Activated T-helper 2 cell treated with anti-CD3 and anti-CD28 coated beads, Interferon-gamma antibody, Interleukin-2, Interleukin-4, amounts not matched to agents 10 μg/mL and 5 μg/mL and 100 μg/mL, durations not matched to agents 14 hours and 24 hours and 36 hours (primary cell): ENCODE measurements at places on chromosomes 1 and 21.

DNA sequence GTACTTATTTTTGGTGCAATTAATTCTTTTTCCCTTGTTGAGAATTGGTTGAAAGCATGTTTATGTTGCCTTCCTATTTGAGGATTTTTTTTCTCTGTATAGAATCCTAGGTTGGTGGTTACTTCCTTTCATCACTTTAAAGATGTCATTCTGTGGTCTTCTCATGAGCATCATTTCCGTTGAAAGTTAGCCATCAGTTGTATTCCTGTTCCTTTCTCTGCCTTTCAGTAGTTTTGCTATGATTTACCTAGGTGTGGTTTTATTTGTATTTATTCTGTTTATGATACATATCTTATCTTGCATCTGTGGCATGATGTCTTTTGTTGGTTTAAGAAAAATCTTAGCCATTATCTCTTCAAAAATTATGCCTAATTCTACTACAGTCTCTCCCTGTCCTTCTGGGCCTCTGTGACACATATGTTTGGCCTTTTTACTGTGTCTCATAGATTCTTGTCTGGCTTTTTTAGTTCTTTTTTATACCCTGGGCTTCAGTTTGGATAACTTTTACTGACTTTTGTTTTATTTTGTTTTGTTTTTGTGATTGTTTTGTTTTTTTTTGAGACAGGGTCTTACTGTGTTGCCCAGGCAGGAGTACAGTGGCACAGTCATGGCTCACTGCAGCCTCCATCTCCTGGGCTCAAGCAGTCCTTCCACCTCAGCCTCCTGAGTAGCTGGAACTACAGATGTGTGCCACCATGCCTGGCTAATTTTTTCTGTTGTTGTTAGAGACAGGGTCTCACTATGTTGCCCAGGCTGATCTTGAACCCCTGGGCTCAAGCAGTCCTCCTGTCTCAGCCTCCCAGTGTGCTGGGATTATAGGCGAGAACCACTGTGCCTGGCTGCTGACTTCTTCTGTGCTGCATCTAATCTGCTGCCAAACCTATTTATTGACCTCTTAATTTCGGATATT lies 24.1 kb downstream of the PTGFRN start:
- no peak for DNase-seq

DNA sequence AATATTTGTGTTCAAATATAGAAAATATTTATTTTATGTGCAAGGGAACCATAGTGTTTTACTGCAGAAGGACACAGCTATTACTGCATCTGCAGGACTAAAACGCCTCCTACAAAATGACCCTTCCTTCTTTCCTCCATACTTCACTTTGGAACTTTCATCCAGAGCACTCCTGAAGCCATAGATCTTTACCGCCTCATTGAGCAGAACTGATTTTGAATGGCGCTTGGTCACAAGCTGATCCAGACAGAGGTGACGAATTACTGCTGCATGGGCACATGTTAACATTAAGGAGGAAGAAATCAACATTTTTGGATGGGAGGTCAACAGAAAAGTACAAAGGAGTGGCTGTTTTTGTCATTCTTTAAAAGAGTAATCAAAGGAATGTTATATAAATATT lies 931.6 kb downstream of the NCAM2 start:
- no peak for DNase-seq

GRCh38 chr1:100578201-100578600 lies 40.3 kb downstream of the GPR88 start:
- DNase-seq: no peak

DNA sequence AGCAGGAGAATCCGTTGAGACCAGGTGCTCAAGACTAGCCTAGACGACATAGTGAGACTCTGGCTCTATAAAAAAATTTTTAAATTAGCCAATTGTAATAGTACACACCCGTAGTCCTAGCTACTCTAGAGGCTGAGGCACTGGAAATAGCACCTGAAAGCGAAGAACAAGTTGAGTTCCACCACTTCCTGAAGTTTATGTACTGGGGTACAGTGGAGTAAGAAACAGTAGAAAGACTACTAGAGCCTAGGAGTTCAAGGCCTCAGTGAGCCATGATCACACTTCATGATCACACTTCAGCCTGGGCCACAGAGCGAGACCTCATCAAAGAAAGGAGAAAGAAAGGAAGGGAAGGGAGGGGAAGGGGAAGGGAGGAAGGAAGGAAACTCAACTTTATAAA lies 19.8 kb downstream of the RSBN1 start:
- DNase-seq: no peak

DNA sequence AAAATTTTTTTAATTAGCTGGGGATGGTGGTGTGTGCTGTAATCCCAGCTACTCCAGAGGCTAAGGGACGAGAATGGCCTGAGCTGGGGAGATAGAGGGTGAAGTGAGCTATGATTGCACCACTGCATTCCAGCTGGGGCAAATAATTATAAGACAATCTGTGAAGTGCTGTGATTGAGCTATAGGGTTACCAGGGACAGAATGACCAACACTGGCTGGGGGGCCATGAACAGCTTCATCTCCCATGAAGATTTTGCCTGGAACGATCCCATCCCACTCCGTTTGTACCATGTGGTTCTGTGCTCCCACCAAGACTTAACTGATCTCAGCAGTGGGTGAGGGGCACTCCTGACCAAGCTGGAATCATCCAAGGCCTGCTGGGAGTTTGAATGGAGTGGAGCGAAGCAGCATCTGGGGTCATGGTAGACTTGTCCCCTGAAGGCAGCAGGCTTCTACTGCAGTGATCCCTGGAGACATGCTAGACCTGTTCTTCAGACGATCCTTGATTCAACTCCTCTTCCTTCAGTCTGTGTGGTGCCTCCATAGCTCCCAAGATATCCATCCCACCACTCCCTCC lies 53.6 kb upstream of the CTPS1 start:
- no peak for DNase-seq

GRCh38 chr1:187009320-187009719 lies 180.6 kb downstream of the PLA2G4A start:
- no peak for DNase-seq

- no peak for DNase-seq
Measured at GRCh38 chr1:59506952-59507351, 210.1 kb downstream of the FGGY start.

DNA sequence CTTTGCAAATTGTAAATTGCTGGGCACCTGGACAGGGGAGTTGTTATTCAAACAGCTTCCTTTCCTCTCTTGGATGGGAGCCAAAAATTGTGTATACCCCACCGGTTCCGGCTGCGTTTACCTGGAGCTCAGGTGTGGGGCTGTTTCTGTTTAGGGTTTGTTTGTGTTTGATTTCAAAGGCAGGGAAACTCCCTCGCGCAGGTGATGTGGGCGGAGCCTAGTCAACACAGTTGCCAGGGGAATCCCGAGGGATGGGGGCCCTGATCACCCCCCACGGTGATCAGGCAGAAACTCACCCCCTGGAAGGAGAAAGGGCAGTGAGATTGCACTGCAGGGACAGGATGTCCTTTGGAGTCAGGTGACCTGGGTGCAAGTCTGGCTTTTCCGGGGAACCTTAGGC lies 28.3 kb downstream of the CDCP2 start:
- DNase-seq: no peak

DNA sequence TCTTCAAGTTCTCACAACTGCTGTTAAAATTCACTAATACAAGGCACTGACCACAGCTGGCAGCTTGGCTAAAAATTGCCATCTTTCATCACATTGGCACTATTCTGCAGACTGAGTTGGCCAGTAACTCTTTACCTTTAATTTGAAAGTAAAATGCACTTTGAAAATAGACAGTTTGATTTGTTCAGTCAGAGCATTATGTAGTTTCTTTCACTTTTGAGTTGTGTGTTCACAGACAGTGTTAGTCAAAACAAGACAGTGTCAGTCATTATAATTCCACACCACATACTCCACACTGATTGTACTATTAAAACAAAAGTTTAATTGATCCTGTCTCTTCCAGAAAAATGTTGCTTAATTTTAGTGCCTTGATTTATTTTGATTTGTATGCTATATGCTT lies 160.7 kb downstream of the SDCCAG8 start:
- DNase-seq: no peak

GRCh38 chr1:245019910-245020486 lies 134.8 kb upstream of the KIF26B start:
- DNase-seq: no peak
